ENCODE measurements at places on chromosomes 12 and 14.

- no peak for DNase-seq
Observed at GRCh38 chr14:89085737-89086382, 261.4 kb downstream of the TTC8 start.

DNA sequence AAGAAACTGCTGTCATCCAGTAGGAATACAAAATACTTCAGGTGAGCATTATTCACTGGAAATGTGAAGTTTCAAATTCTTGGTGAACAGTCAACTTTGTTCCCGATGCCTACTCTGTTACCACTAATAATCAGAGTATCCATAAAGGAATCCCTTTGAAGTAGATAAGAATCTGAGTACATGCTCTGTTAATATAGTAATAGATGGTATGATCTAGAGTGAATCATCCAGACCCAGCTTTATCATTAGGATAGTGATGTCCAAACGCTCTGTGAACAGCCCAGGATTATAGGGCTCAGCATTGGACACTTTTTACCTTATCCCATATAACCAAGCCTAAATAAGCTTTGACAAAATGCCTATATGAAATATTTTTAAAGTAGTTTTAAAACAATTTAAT is 33.3 kb downstream of the PPP2R3C start:
- DNase-seq: no peak

DNA sequence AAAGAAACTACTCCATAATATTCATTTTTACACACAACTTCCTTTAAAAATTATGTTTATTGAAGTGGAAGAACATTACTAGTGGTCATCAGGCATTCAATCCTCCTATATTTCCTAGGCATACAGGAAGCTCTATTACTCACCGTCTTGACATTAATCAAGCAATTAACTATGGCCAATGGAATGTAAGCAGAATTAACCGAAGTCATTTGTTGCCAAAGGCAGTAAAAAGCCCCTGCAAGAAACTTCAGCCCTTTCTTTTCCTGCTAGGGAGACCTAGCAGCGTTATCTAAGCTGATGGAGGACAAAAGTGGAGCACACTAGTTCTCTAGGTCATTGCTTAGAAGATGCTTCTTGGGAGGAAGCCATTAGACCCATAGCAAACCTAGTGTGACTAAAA is 399.6 kb downstream of the KCNH5 start:
- DNase-seq: no peak

GRCh38 chr12:65653946-65654629 is 170.2 kb upstream of the HMGA2 start:
- no peak for DNase-seq

DNA sequence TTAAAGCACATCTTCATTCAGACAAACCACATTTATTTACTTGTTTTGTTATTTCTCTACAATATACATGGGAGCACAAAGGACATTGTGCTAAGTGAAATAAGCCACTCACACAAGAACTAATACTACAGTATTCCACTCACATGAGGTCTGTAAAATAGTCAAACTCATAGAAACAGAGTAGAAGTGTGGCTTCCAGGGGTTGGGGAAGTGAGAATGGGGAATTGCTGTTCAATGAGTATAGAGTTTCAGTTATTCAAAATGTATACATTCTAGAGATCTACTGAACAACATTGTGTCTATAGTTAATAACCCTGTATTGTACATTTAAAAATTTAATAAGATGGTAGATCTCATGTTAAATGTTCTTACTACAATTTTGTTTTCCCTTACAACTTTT is 88.8 kb downstream of the ATXN7L3B start:
- no peak for DNase-seq

DNA sequence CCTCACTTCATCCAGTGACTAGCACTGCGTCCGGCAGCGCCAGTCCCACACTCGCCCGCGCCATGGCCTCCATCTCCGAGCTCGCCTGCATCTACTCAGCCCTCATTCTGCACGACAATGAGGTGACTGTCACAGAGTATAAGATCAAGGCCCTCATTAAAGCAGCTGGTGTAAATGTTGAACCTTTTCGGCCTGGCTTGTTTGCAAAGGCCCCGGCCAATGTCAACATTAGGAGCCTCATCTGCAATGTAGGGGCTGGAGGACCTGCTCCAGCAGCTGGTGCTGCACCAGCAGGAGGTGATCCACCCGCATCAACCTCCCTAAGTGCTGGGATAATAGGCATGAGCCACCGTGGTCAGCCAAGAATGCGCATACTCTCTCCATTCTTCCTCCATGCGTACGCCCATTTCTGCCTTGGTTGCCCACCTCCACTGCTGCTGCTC is 59.9 kb downstream of the IRF2BPL start:
- no peak for DNase-seq

GRCh38 chr14:98949481-98950135 is 322.4 kb downstream of the BCL11B start:
- no peak for DNase-seq

GRCh38 chr12:105995961-105996431 is 142.8 kb downstream of the NUAK1 start:
- DNase-seq: no peak

DNA sequence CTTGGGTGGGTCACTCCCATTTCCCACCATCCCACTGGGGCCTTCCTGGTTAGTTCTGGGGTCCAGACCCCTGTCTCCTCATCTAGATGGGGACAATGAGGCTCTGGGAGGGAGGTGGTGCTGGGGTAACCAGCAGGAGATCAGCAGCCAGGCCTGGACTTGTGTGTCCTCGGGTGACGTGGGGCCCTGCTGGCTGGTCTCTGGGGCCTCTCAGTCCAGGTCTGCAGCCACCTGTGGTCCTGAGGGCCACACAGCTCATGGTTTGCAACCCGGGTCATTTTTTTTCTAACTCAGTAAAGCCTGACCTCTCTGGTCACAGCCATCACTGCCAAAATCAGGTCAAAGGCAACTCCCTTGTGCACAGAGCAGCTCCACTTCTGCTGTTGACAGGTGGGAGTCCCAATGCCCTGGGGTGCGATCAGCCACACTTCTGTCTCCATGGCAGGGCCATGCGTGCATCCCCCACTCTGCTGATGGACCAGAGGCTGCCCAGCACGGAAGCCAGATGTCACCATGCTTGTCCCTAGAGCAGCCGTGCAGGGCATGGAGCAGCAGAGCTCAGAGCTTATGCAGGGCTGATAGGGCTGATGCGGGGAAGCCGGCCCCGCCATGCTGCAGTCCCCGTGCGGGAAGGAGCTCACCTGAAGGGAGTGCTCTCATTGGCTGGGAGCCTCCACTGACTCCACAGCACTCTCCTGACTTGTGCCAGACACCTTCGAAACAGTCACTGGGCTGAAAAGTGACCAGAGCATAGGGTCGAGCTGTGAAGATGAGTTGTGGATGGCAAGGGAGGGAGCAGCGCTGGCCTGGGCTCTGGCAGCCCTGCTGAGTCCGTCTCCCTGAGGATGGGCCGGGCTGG is 250.9 kb downstream of the ADGRD1 start:
- no peak for DNase-seq

GRCh38 chr12:42763682-42764081 is 174.1 kb upstream of the PRICKLE1 start:
- DNase-seq: no peak

DNA sequence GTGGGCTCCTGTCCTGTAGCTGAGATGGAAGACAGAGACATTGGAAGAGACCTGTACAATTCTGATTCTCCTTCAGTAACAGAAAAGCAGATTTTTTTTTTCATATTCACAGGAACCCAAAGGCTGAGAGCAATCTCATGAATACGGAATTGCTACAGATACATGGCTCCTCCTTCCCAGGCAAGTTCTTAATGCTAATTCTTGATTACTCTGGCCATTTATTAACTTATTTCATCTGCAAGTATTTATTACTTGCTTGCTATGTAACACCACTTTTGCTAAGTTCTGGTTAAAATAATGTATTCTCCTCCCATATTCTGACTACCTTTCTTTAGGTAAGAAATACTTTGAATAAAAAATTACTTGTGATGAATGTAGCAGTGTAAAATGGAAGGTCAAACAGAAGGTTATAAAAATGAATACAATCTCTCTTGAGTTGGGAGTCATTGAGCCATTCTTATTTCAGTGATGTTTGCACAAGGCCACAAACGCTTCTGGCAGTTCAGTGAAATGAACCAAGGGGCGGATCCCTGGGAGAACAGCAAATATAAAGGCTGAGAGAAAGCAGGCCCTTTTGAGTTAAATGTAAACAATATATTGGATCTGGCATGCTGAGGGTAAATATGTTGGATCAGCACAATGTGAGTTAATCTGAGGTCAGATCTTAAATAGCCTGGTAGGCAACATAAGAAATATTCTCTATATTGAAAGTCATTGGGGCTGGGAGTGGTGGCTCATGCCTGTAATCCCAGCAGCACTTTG is 37.6 kb downstream of the MUCL1 start:
- DNase-seq: no peak

DNA sequence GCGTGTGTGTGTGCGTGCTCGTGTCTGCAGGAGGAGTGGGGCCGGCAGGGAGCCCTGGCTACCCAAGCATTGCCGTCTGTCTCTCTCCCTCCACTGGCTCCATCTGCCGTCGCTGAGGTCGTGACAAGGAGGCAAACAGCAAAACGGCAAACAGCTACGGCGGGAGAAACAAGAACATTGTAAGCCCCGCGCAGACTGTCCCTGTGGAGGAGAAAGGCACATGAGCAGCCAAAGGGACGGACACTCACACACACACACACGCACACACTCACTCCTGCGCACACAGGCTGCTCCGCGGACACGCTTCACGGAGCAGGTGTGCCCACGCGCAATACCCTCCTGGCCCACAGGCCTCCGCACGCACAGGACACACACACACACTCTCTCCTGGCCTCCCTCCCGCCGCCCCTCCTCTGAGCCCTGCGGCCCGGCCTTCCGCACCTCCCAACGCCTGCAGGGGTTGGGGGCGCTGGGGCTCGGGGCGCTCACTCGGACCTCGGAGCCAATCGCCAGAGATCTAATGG is 905 bp downstream of the CISTR start:
- no peak for DNase-seq

DNA sequence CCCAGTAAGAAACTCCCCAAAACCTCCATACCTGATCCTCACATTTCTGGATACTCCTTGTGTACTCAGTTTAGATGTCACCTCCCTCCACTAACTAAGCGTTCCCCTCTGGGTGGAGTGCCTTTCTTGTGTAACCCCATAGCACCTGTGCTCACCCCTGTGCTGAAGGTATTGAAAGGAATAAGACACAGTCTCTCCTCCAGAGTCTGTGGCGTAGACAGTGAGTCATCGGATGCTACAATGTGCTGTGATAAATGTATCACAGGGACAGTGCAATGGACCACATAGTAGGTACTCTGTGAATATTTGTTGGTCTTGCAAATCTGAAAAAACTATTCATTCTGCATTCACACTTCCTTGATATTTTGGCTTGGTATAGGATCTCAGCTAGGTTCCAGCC is 30.8 kb downstream of the TSPAN9 start:
- no peak for DNase-seq

DNA sequence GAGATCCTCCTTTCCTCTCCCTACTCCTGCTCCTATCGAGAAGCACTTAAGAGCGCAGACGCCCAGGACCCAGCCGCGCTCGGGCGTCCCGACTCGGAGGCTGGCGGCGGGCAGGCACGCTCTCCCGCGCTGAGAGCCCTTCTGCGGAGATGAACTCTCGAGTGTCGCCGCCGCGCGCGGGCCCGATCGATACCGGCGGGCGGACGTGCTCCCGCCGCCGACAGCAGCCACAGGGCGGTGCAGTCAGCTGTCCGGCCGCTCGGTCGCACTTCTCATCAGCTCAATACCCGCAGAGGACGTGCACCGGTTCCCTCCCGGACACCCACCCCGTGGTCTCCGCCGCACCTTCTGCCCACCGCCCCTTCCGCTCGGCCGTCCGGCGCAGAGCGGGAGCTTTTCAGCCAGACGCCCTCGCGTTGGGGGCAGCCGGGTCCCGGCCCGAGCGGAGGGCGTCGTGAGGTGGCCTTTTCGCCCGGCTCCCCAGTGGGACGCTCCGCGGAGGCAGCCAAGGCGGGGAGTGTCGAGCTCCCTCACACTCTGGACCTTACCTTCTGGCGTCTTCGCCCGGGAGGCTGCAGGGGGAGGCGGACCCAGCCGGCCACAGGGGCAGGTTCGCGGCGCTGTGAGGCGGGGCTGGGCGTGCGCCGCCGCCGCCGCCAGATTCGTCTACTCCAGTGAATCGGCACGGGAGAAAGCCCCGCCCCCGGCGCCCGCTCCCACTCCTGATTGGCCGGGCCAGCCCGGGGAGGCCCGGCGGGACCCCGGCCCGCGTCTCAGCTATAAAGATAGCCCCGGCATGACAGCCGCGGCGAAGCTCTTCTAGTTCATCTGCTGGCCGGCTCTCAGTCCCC is at the start of gene INSM2:
Gene INSM2 (plus strand): TSS at position 808 of the 851 bp plus-strand sequence. CDS start 89 bp downstream, outside the sequence.
- no peak for DNase-seq

DNA sequence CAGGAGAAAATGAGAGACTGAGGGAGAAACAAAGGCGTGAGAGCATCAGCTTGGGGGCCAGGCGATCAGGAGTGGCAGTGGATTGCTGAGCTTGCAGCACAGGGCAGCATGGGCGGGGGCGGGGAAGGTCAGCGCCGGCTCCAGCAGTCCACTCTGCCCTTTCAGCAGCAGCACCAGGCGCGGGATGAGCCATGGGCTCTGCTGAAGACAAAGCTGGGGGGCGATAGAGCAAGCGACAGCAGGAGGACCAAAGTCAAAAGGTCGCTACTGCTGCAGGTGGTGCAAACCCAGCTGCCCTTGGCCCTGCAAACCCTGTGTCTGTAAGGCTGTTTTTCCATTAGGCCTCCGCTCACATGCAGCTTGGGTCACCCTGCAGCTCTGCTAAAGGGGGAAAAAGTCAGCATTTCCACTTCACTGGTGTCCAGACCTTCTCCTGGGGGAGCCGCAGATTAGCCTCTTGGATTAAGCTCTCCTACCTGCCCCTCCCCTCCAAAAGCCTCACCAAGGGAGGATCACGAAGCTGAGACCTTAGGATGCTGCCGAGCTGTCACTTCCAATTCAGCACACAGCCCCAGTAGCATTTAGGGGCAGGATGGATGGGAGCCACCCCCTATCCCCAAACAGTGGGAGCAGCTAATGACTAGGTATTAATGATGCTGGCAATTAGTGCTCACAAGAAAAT is 204.8 kb downstream of the DPF3 start:
- DNase-seq: no peak

DNA sequence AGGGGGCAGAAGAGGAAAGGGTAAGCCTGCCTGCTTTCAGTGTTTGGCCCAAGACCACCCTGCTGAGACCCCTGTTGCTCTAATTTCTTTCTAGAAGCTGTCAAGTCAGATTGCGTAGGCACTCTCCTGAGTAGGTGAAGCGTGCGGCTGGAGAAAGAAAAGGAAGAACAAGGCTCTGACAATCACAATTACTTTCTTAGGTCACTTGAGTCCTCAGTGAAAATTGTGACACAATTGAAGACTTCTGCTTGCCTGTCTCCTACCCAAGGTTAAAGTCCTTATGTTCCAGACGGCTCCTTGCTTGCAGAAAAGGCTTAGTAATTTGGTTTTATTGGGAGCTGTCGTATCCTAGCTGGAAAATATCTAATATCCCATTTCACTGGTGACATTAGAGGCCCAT is 721 bp upstream of the CTSG start:
- DNase-seq: no peak

GRCh38 chr14:93059917-93060545 is 55.7 kb downstream of the ITPK1 start:
- DNase-seq: no peak

All from stimulated activated CD8-positive, alpha-beta memory T cell treated with anti-CD3 and anti-CD28 coated beads, Interleukin-4, amount 100 ng/mL, for 1 hour (primary cell).